ENCODE measurements at places on chromosomes 3 and 15.

GRCh38 chr3:102302020-102302419 is 132.8 kb upstream of the ZPLD1 start:
- DNase-seq = peak; percentile 20

GRCh38 chr15:44265757-44266156 is 22.8 kb upstream of the GOLM2 start:
- DNase-seq = no peak

DNA sequence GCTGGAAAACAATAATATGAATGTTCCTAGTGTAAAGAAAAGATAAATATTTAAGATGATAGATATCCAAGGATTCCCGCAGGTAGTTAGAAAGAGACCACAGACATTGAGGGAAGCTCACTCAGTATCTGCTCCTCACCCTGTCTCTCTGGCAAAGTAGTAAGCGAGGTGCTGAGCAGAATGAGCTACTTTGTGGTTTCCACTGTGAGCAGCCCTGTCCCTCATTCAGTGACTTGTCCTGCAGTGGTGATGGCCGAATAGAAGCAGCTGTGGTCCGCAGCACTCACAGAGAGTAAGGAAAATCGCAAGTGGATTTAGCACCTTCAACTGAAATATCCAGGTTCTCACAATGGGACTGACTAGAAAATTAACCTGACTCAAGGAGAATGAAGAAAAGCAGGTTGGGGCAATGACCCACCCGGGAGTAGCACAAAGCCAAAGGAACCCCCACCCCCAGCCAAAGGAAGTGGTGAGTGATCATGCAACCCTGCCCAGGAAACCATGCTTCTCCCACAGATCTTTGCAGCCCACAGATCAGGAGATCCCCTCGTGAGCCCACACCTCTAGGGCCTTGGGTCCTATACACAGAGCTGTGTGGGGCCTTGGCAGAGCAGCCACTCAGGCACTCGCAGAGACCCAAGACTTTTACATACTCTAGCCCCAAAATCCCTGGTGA is 21.8 kb upstream of the SLC25A38 start:
- no peak for DNase-seq

DNA sequence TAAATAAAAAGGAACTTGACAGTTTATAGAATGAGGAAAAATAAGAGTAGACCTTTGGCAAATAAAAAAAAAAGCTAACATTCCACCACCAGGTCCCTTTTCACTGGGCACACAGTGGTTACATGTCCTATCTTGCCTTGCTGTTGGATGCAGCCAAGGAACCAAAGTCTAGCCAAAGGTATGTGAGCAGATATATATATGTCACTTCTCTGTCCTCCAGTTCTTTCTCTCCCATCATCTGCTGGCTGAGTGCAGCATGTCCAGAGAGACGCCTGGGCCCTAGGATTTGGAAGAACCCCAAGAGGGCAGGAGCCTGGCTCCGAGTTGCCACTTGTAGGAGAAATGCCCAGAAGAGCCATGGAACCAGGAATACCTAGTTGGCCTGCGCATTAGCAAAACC is 104.7 kb downstream of the SERPINI1 start:
- DNase-seq = no peak

GRCh38 chr3:166283840-166284239 is 446.6 kb upstream of the BCHE start:
- DNase-seq = no peak

GRCh38 chr3:52532517-52532837 is 1.2 kb downstream of the NT5DC2 start:
- no peak for DNase-seq

DNA sequence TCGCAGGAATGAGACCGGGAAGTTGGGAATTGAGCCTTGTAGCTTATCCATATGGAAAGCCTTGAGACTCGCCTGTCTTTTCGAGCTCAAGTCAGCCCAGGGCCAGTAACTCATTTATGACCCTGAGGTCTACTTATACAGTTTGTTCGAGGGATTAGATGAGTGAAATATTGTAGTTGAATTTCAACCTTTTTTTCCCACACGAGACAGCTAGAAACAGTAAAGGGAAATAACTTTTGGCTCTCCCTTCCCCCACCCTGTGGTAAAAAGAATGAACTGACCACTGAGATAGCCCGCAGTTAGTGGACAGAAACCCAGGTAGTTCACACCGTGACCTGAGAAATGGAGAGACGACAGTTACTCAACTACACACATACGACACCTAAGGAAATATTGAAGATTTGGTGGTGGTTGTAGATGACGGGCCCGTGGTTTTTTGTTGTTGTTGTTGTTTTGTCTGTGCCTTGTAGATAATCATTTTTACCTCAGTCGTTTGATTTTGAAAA is 841 bp downstream of the EIF3J start:
- peak; percentile 54 for DNase-seq

- no peak for DNase-seq
Measured at GRCh38 chr3:139518306-139518705, 21.2 kb downstream of the RBP1 start.

- no peak for DNase-seq
Measured at GRCh38 chr3:50338965-50339364, 1.7 kb downstream of the RASSF1 start.

GRCh38 chr3:33790091-33790490 is 8.3 kb upstream of the PDCD6IP start:
- DNase-seq = no peak

DNA sequence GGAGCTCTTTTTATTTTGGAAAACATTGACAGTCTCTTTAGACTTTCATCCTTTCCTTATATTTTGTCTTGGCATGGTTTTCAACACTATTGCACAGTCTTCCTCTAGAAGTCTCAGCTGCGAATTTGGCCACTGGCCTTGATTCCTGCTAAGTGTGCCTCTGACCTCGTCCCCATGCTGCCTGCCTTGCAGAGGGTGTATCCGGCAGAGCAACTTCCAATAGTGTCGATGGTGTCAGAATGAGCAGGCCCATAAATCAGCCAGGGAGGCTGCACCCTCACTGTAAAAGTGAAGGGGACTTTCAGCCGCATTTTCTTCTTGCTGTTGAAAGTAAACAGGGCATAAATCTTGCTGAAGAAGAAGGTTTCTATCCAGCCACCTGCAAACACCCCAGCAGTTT is 336.7 kb upstream of the TRIM42 start:
- no peak for DNase-seq

- no peak for DNase-seq
Measured at GRCh38 chr3:28935146-28935545, 345.7 kb upstream of the RBMS3 start.

- no peak for DNase-seq
Measured at GRCh38 chr3:174857301-174857700, 1.8 kb upstream of the NAALADL2 start.

DNA sequence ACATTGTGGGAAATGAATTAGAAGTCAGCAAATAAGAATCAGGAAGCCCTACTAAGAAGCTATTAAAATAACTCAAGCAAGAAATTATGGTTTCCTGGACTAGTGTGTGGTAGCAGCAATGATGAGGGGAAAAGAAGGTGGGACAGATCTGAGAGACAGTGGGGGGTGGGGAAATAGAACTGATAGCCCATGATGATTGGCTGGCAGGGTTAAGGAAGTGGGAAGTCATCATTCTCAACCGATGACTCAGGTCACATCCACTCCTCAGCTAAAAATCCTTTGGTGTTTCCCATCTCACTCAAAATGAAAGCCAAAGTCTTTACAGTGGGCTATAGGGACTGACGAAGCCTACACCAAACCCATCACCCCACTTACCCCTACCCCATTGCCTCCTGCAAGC is 153.9 kb upstream of the ARHGEF26 start:
- DNase-seq = no peak

GRCh38 chr3:194134231-194134756 is 1.7 kb upstream of the HES1 start:
- peak; percentile 91 for DNase-seq

DNA sequence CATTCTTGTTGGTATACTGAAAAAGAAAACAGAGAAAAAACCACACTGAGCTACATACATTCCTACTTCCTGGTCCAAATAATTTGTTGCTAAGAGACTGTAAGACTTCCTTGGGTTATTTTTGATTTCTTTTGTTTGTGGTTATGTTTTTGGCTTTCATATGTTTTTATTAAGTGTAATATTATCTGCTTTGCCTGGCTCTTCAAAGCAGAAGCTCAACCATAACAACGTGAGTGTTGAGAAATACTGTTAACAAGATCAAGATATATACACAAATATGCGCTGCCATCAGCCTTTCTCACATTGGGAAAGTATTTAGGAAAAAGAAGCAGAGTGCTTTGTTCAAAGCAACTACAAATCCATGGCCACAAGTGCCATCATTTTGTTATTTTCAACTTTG is 556.2 kb upstream of the CBLB start:
- no peak for DNase-seq

All from DMS53 (cell line).